ENCODE measurements at places on chromosomes 16 and 17.

GRCh38 chr17:64216338-64217248 is 46.5 kb downstream of the TEX2 start:
- no peak for DNase-seq

- DNase-seq = no peak
These were observed 190.2 kb downstream of the PRKCA start for GRCh38 chr17:66492561-66493005.

DNA sequence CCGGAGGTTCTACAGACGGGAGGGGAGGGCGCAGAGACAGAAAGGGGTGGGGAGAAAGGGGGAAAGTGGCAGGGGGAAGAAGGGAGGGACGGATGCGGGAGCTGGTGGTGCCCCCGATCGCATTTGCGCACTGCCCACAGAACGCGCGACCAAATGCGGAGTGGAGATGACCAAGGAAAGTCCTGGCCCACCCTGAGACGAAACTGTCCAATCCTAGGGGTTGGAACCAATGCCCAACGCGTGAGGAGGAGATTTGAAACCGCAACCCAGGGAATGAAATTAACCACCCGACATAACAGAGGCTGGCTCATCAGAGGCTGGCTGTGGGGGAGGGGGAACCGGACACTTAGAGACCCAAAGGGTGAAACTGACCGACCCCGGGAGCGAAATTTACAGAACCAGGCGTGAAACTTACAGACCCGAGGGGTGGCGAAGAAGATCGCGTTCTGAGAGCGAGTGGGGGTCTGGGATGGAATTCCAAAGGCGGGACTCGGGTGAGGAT is 1.4 kb downstream of the HES7 start:
- no peak for DNase-seq

GRCh38 chr17:4032738-4033137 is 68.5 kb upstream of the ATP2A3 start:
- no peak for DNase-seq

- no peak for DNase-seq
These were observed 35.4 kb downstream of the ACTG1 start for GRCh38 chr17:81477173-81477572.

Data from activated CD4-positive, CD25-positive, alpha-beta regulatory T cell (primary cell).